AG10803 (cell line): ENCODE measurements at places on chromosomes 1 and 21.

DNA sequence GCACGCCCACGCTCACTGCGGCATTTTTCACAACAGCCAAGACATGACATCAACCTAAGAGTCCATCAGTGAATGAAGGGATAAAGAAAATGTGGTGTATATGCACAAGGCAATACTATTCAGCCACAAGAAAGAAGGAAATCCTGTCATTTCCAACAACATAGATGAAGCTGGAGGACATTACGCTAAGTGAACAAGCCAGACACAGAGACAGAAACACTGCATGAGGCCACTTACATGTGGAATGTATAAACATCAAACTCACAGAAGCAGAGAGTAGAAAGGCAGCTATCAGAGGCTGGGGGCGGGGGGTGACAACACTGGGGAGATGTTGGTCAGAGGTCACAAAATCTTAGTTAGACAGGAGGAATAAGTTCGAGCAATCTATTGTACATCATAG is 20.9 kb downstream of the TMPRSS2 start:
- DNase-seq, result no peak

GRCh38 chr1:160777486-160778089 is 18.4 kb upstream of the LY9 start:
- DNase-seq, result no peak

DNA sequence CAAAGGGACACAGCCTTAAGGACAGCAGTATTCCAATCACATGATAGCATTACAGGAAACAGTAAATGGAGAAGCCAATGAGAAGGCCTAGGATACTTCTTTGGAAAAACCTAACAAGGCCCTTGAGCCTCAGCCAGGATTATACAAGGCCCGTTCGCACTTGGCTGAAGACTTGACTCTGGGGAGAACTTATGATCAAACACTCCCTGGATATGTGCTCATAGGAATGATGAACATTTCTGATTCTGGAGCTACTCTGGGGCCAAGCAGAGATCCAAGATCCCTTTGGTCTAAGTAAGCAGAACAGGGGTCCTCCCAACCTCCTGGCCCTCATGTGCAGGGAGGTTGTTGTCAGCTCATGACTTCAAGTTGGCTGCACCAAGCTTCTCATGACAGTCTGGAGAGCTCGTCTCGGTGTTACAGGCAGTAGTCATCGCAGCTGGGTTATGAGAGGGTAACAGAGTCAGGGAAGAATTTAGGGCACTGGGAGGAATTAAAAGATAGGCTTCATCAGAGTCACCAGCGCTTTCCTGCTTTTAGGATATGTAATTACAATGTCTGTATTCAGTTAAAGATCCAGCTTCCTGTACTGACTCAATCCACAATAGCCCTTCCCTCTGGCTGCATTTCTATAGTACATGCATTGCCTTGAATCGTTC is 92.5 kb upstream of the IRF2BP2 start:
- peak; percentile 21 for DNase-seq

GRCh38 chr1:179953974-179954492 is 577 bp upstream of the CEP350 start:
- DNase-seq, result peak; percentile 63

DNA sequence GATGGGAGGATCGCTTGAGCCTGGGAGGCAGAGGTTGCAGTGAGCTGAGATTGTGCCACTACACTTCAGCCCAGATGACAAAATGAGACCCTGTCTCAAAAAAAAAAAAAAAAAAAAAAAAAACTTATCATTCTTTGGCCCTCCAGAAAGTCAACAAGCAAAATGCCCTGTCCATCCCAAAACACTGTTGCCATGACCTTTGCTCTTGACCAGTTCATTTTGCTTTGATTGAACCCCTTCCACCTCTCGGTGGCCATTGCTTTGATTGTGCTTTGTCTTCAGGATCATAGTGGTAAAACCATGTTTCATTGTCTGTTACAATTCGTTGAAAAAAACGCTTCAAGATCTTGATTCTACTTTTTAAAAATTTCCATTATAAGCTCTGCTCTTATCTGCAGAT is 8.5 kb upstream of the SYPL2 start:
- DNase-seq, result no peak

- DNase-seq, result no peak
Observed at GRCh38 chr1:43331688-43332087, 5.9 kb upstream of the MPL start.

GRCh38 chr1:215071078-215071477 is 11.5 kb upstream of the KCNK2 start:
- no peak for DNase-seq

DNA sequence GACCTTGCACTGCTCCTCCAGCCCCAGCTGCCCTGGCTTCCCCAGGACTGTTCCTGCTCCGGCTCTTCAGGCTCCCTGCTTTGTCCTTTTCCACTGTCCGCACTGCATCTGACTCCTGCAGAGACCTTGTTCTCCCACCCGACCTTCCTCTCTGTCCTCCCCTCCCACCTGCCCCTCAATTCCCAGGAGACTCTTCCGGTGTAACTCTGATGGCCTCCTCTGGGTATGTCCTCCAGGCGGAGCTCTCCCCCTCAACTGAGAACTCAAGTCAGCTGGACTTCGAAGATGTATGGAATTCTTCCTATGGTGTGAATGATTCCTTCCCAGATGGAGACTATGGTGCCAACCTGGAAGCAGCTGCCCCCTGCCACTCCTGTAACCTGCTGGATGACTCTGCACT is 550 bp downstream of the ACKR1 start:
- DNase-seq, result no peak

DNA sequence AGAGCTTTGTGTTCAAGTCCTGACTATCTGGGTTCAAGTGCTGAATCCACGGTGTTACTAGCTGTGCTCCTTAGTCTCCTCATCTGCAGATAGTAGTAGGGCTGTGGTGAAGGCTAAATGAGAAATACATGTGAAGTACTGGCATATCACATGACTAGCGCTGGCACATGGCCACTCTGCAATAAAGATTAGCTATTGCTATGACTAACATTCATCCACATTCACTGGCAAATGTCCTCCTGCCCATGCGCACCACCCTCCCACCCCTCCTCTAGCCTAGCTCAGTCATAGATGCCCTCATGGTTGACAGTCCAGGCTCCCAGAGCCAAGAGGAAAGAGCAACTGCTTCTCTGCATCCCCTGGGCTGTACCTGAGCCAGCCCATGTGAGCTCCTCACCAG is 8.5 kb upstream of the COL8A2 start:
- DNase-seq, result peak; percentile 98

GRCh38 chr1:210302501-210302900 is 26.2 kb upstream of the HHAT start:
- DNase-seq, result no peak

DNA sequence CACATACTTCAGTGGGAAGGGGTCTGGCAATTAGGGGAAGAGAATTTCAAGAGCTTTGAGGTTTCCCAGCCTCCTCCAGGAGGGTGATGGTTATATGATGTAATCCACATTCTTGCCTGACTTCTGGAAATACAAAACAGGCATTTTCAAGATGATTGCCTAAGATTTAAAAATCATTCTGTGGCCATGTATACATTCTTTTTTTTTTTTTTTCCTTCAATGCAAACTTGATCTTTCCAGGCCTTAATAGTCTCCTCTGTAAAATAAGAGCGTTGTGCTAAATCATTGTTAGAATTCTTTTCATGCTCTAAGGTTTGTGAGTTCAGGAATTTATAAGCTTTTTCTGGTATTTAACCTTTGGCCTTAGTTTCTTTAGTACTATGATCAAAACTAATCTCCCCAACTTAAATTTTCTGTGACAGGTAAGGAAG is 192.3 kb upstream of the HMCN1 start:
- DNase-seq, result peak; percentile 89

- peak; percentile 88 for DNase-seq
Observed at GRCh38 chr1:119674835-119675289, 26.8 kb upstream of the ZNF697 start.

GRCh38 chr1:154745750-154746425 is 124.2 kb downstream of the KCNN3 start:
- no peak for DNase-seq

- no peak for DNase-seq
Observed at GRCh38 chr1:203671521-203672278, 45.1 kb downstream of the ATP2B4 start.

DNA sequence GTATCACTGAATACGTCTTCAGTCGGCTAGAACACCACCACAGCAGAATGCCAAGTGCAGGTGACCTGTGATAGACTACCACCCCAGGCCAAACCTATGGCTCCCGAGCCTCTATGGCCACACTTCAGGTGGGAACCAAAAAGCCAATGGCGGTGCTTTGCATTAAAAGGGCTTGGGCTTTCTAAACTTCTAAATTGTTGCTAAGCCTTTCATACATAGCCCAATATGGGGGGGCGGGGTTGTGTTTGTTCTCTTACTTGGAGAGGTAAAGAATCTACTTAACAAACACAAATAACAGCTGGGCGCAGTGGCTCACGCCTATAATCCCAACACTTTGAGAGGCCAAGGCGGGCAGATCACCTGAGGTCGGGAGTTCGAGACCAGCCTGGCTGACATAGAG is 19.7 kb downstream of the USP48 start:
- no peak for DNase-seq

GRCh38 chr21:46193829-46194373 is 9.6 kb upstream of the SPATC1L start:
- no peak for DNase-seq

DNA sequence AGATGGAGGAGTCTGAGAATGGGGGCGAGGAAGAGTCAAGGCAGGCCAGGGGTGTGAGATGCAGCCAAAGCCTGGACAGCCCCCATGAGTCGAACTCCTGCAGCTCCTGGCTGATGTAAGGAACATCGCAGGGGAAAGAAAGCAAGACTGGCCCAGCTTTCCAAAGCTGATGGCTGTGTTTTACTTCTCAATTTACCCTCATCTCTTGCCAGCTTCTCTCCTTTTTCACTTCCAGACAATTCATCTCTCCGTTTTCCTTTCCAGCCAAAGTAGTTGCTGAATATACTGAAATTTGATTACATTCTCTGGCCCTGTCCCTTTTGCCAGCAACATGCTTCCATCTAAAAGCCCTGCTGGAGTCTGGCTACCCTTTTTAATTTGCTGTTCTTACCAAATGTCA is 40.0 kb upstream of the UBE2U start:
- DNase-seq, result no peak

GRCh38 chr1:156692925-156693847 is 12.2 kb downstream of the CRABP2 start:
- no peak for DNase-seq

GRCh38 chr1:20184481-20184900 is 1.4 kb upstream of the UBXN10 start:
- no peak for DNase-seq

GRCh38 chr1:31936278-31936980 is 1.7 kb downstream of the PTP4A2 start:
- DNase-seq, result peak; percentile 17

- no peak for DNase-seq
Observed at GRCh38 chr1:12690156-12690555, 25.8 kb upstream of the AADACL3 start.

GRCh38 chr21:26810676-26811415 is 34.4 kb downstream of the ADAMTS1 start:
- DNase-seq, result no peak

GRCh38 chr1:39957299-39958015 is 2.5 kb downstream of the MFSD2A start:
- peak; percentile 11 for DNase-seq

DNA sequence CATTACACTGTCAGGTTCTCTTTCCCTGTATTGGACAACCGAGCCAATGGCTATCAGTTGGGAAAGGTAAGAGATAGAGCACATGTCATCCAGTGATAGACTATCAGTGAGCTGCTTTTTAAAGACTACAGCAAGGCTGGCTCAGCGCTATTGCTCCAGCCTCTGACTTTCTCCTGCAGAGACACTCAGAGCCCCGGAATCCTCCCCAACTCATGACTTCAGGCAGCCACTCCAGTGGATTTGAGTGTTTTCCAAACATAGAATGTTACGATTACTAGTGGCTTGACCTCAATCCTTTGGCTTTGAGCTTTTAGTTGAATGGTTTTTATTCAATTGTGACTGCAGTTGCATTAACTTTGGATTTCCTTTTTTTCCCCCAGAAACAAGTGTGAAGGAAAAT is 331.9 kb downstream of the DISC1 start:
- DNase-seq, result peak; percentile 70
